Thymus (tissue), 14 donors: ENCODE measurements at places on chromosomes 13 and 19.
A peak's percentile ranks its signal among the peaks of the same experiment; 100 is the strongest.

DNA sequence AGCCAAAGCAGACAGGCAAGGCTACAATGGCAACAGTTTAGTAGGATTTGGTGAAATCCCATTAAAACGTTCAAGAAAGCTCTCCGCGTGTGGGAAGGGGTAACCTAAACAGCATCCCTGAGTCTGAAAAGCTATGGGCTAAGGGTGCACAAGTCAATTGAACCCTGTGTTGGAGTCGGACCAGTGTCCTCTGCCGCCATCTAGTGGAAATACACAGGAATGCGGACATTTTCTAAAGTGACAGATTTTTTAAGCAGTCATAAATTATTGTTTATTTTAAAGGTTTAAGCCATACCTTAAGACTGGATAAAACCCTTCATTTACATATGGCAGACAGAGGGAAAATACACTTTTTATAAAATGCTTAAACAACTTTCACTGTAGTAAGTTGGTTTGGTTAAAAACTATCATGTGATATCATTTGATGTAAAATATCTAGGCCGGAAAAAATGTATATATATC, 26.5 kb upstream of the LSM14A start:
- DNase-seq = no peak

- DNase-seq = peak; percentile 93
Measured at GRCh38 chr19:52897138-52897935, at the start of gene ZNF320. TSS of gene ZNF320 (minus strand) at chr19:52897635. CDS start at chr19:52890255, 7,380 bp downstream.

GRCh38 chr19:12833418-12833737, 1.0 kb downstream of the RTBDN start:
- DNase-seq = no peak

GRCh38 chr13:76216729-76217128, 580.6 kb downstream of the LMO7 start:
- no peak for DNase-seq

DNA sequence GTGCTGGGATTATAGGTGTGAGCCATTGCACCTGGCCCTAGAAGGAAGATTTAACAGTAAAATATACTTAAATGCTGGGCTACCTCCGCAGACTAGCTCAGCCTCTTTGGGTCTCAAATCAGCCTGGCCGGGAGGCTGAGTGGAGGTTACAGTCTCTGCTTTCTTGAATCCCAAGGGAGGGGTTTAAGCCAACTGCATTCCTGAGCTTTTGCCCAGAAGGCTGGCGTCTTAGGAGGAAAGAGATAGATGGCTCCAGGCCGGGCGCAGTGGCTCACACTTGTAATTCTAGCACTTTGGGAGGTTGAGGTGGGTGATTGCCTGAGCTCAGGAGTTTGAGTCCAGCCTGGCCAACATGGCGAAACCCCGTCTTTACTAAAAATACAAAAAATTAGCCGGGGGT, 623 bp upstream of the C5AR1 start:
- DNase-seq = no peak

GRCh38 chr19:35703343-35703742, 1.0 kb upstream of the ZBTB32 start:
- DNase-seq = no peak

DNA sequence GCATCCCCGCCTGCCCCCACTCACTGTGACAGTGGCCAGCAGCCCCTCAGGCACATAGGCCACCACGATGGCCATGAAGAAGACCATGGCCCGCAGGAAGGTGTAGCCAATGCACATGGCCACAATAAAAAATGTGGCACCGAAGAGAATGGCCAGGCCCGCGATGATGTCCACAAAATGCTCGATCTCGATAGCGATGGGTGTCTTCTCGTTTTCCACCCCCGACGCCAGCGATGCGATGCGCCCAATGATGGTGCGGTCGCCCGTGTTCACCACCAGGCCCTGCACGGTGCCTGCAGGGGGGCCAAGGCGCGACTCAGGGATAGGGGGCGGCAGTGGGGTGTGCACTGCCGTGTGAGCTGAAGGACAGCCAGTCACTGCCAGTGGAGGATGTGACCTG, 3.7 kb downstream of the ATP4A start:
- DNase-seq = no peak

GRCh38 chr19:16325641-16326400, 1.2 kb downstream of the KLF2 start:
- DNase-seq = no peak

DNA sequence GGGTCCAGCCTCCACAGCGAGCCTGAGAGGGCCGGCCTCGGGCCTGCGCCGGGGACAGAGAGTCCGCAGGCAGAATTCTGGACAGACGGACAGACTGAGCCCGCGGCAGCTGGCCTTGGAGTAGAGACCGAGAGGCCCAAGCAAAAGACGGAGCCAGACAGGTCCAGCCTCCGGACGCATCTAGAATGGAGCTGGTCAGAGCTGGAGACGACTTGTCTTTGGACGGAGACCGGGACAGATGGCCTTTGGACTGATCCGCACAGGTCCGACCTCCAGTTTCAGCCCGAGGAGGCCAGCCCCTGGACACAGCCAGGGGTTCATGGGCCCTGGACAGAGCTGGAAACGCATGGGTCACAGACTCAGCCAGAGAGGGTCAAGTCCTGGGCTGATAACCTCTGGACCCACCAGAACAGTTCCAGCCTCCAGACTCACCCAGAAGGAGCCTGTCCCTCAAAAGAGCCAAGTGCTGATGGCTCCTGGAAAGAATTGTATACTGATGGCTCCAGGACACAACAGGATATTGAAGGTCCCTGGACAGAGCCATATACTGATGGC, 490 bp downstream of the ITPKC start:
- no peak for DNase-seq

GRCh38 chr13:85551012-85551411, 248.2 kb downstream of the SLITRK6 start:
- DNase-seq = no peak

GRCh38 chr13:50236898-50237318, 221.7 kb downstream of the KCNRG start:
- DNase-seq = no peak

- no peak for DNase-seq
Measured at GRCh38 chr13:28337166-28338005, 157.5 kb downstream of the FLT1 start.

DNA sequence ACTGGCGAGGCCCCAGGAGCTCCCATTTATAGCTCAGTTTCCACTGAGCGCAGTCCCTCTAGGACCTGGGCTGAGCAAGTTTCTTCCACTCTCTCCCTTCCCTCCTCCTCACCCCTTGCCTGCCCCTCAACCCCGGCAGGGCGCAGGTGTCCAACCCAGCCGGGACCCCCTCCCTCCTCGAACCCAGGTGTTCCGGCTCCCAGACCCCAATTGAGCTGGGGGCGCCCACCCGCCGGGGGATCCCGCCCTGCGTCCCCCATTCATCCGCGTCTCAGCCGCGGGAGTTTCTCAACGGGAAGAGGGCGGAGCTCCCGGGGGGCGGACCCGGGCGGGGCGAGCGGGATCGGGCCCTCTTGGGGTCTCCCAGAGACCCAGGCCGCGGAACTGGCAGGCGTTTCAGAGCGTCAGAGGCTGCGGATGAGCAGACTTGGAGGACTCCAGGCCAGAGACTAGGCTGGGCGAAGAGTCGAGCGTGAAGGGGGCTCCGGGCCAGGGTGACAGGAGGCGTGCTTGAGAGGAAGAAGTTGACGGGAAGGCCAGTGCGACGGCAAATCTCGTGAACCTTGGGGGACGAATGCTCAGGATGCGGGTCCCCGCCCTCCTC, at the start of gene KIRREL2:
TSS of gene KIRREL2 (plus strand) at position 366 of the 604 bp plus-strand sequence. CDS start at position 575, 209 bp downstream.
- no peak for DNase-seq

- no peak for DNase-seq
Measured at GRCh38 chr13:104553186-104553585, 1487.0 kb upstream of the SLC10A2 start.

- no peak for DNase-seq
Measured at GRCh38 chr13:51590971-51591627, 6.8 kb downstream of the WDFY2 start.

DNA sequence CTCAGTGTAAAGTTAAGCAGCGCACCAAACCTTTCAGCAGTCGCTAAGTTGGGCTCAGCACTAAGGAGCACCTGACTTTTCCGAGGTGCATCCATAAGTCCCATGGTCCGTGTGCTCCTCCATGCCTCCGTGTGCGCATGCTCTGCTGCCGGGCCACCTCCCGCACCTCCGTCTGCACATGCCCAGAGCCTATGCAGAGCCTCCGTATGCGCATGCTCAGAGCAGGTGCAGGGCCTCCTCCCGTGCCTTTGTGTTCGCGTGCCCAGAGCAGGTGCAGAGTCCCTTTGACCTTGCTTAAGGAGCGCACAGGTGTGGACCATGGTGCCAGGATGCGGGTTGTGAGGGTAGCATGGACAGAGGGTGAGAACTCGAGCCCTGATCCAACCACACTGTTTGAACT, 46.0 kb downstream of the ATP11A start:
- no peak for DNase-seq

GRCh38 chr19:728011-728410, 19.3 kb downstream of the PALM start:
- no peak for DNase-seq

DNA sequence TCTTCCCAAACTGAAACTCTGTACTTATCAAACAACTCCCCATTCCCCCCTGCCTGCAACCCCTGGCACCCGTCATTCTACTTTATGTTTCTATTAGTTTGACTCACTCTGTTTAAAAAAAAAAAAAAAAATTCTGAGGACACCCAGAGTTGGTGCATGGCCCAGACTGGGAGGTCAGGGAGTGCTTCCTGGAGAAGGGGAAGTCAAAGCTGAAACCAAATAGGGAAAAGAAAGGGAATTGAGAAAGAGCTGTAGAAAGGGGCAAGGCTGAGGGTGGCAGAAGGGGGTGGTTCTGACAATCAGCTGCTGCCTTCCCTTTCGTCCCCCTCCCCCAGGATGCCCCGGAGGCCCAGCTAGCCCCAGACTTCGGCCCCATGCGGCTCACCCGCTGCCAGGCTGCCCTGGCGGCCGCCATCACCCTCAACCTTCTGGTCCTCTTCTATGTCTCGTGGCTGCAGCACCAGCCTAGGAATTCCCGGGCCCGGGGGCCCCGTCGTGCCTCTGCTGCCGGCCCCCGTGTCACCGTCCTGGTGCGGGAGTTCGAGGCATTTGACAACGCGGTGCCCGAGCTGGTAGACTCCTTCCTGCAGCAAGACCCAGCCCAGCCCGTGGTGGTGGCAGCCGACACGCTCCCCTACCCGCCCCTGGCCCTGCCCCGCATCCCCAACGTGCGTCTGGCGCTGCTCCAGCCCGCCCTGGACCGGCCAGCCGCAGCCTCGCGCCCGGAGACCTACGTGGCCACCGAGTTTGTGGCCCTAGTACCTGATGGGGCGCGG, 9.0 kb upstream of the STRN4 start:
- no peak for DNase-seq

DNA sequence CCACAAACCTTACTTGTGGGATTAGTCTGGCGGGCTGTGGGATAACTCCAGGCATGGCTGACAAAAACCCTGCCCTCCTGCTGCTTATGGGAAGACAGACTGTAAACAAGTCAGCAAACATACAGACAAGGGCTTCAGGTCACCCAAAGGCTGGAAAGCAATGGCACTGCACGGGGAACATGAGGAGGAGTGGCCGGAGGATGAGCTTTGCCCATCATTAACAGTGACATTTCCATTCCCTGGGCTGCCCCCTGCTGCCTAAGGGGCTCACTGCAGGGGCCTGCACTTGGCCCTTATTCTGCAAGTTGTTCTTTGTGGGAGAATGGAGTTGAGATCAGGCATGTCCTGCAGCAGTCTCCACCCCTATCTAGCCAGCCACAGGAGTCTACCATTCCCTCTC, 91.3 kb downstream of the UQCRFS1 start:
- DNase-seq = no peak

- DNase-seq = no peak
Measured at GRCh38 chr13:70938462-70938861, 830.2 kb upstream of the KLHL1 start.

GRCh38 chr13:34767778-34768177, 174.3 kb upstream of the NBEA start:
- DNase-seq = no peak
